Activated CD4-positive, alpha-beta T cell treated with anti-CD3 and anti-CD28 coated beads, Interleukin-2, amount 50 U/mL, for 24 hours (primary cell): ENCODE measurements at places on chromosomes 6 and 20.

- DNase-seq = no peak
Observed at GRCh38 chr6:131004936-131005335, 58.1 kb downstream of the EPB41L2 start.

DNA sequence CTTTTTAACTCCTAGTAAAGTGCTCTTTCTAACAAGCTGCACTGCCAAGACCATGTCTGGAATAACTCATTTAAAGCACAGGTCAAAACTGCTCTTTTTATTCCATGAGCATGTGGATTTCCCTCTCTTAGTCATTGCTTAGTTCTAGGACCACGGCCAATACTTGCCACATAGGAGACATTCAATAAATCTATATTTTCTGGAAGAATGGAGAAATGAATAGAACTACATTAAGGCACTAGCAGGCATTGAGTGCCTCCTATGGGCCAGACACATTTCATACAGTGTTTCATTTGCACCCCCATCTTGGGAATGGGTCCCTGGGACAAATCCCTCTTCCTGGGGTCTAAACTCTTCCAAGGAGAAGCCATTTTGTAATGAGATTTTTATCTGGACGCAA is 552.8 kb upstream of the CITED2 start:
- DNase-seq = no peak

DNA sequence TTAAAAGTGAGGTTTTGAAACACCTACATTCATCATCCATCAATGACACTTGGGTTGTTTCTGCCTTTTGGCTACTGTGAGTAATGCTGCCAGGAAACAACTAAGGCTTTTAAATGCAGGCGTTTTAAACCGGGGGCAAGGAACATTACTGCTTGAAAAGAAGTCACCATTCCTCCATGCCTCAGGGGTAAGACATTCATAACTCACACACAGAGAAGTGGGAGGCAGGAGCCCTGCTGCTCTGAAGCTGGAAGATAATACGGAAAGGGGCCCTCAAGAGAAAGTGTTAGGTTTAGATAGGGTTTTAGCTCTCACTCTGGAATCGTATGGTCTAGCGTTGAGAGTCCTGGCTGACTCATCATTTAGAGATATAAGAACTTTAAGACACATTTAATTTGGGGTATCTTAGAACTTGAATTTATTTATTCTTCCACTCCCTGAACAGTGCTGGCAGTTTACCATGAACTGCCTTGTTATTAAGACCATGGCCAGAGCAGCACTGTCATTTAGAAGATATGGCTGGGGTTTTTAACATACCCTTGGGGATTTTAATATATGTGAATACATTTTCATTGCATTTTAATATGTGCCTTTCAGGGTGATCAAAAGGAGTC is 1.8 kb downstream of the TUBB1 start:
- DNase-seq = no peak

DNA sequence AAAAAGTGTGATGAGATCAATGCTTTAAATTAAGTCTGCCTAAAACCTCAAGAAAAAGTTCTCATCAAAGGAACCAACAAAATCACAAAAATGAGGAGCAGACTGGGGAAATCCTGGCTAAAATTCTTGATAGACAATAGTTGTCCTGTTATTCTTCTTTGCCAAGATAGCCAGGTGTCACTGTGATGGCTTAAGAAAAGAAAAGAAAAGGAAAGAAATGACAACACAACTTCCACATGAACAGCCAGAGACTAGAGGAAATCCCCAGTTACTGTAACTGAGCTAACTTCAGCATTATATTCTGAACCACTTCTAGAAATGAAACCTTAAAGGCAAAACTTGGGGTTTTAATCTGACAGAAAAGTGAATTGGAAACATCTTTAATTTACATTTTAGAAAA is 129.6 kb downstream of the CD24 start:
- DNase-seq = no peak

DNA sequence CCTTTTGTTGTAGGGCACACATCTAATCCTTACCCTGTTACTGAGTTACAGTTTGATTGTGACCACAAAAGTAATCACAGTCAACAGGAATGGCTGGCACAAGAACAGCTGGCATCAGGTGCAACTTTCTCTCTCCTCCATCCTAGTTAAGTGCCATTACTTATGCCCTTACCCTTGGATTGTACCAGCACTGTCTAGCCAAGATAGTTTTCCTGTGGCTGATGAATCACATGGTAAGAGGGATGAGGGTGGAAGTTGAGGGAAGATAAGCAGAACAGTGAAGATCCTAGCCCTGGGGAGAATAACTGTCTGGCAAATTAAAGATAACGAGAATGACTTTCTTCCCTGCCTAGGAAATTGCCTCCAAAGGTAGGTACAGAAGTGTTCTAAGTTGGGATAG is 42.0 kb downstream of the RNF217 start:
- no peak for DNase-seq

DNA sequence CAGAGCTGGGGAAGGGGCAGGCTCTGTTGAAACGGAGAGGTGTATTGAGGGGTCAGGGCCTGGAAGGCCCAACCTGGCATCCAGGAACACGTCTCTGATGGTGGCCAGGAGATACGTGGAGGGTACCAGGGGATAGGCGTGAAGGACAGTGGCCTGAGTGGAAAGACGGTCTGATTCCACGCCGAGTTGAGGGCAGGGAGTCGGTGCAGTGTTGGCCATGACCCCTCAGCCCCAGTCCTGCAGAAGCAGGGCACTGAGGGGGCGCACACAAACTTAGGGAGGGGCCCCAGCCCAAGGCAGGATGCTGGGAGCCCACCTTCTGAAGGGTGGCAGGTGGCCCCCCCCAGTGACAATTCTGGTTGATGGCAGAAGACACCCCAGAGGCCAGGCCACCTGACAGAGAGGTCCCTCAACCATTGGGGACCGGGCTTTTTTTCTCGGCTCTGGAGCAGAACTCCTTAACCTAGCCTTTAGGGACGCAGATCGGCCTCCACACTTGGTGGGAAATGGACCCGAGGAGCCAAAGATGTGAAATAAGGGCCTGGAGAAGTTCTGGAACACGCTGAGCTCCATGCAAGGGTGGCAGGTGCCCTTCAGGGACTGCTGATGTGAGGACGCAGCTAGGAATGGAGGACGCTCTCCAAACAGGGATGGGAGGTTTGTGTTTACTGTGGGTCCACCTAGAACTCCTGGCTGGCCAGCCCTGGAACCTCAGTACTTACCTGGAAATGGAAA is 91.0 kb downstream of the TMEM242 start:
- DNase-seq = no peak

- DNase-seq = no peak
Observed at GRCh38 chr20:62252342-62252966, 14.1 kb downstream of the OSBPL2 start.

DNA sequence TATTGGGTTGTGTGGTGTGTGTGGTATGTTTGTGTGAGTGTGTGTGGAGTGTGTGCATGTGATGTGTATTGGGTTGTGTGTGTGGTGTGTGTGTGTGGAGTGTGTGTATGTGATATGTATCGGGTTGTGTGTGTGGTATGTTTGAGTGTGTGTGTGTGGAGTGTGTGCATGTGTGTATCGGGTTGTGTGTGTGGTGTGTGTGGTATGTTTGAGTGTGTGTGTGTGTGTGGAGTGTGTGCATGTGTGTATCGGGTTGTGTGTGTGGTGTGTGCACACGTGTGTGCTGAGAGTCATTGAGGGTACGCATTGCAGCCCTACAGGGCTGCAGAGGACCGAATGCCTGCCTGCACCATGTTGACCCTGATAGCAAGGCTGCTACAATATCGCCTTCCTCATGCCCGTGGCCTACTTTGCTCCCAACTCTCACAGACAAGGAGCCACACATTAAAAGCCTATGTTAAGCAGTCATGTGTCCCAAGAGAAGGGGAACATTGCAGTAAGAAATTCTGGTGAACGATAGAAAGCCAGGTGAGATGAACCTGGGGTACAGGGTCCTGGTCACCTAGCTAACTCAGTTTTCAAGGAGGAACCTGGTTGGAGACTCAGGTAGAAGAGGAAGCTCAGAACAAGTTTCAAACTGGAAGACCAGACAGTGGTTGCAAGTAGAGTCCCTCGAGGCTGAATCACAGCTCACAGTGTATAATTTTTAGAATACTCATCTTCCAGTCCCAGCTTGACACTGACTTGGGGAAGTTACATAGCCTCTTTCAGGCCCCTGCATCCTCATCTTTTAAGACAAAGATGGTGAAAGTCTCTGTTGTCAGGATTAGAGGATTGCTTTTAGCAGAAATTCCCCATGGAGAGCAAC is 45.7 kb upstream of the TMEM170B start:
- no peak for DNase-seq

DNA sequence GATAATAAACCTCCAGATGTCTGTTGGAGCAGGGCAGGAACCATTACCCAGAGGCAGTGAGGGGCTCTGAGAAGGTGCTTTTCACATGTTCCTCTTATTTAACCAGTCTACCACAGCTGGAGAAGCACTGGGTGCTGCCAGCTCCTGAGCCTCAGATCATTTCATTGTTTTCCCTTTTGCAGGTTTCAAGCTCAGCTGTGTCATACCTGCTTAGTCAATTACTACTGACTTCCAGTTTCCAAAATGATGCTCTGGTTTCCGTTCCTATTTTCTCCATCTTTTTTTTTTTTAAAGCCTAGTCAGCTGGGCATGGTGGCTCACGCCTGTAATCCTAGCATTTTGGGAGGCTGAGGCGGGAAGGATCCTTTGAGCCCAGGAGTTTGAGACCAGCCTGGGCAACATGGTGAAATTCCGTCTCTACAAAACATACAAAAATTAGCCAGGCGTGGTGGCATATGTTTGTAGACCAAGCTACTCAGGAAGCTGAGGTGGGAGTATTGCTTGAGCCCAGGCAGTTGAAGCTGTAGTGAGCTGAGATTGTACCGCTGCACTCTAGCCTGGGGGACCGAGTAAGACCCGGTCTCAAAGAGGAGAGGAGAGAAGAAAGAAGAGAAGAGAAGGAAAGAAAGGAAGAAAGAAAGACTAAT is 6.7 kb downstream of the FLOT1 start:
- DNase-seq = peak; percentile 31

- no peak for DNase-seq
Observed at GRCh38 chr6:113634352-113635163, 222.6 kb upstream of the MARCKS start.

- no peak for DNase-seq
Observed at GRCh38 chr6:141653590-141653989, 479.1 kb upstream of the GJE1 start.

DNA sequence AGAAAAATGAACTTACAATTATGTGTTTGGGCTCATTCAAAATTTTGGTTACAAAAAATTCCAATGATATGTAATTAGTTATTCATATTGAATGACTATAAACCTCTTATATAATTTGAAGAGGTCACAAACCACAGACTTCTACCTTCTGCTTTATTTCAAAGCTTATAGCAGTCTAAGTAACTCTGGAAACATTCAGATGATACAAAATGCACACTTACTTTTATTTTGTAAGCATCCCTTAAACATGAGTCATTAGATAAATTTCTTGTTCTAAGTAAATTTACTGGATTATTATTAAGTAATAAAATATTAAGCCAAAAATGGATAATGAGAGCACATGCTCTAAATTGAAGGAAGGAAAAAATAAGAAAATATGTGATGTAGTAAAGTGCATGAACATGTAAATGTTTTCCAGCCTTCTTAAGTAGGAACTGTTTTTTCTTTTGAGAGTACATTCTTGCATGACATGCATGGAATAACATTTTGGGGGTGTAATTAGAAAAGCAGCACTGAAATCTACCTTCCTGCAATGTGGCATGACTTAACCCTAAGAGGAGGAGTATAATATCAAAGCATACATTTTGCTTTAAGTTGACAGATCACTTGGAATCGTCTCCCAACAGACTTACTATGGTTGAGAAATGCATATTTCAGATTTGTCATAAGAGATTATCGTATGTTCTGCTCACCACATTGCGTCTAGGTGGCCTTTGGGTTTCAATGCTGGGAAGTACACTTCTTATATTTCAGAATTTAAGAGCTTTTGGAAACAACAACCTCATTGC is 372.7 kb upstream of the HSF2 start:
- no peak for DNase-seq

- DNase-seq = no peak
Observed at GRCh38 chr6:4336778-4337442, 201.5 kb upstream of the ECI2 start.

GRCh38 chr20:62010551-62011402 is 54.9 kb downstream of the TAF4 start:
- DNase-seq = no peak

DNA sequence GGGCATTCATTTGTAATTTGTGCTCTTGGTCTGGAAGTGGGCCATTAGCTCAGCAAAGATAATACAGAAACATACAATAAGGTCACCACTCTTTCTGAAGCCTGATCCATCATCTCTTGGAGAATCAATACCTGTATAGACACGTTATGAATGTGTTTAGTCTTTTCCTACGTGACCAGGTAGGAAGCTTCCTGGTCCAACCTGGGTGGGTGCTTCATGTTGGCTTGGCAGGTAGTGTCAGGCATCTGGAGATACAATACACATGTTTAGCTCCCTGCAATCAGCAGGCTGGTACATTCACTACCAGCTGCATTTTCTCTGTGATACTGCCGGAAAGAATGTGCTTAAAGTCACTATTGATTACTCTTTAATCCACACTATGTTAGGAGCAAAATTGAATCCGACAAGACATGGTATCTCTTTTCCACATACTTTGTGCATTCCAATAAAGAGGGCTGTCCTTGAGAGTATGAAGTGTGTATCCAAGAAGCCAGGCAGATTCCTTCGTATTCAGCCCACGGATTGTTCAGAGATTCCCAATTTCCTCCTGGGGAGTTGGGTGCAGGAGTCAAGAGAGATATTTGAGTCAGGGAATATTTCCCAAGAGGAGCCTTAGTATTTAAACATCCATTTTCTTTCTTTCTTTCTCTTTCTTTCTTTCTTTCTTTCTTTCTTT is 49.9 kb upstream of the RANBP9 start:
- DNase-seq = no peak

DNA sequence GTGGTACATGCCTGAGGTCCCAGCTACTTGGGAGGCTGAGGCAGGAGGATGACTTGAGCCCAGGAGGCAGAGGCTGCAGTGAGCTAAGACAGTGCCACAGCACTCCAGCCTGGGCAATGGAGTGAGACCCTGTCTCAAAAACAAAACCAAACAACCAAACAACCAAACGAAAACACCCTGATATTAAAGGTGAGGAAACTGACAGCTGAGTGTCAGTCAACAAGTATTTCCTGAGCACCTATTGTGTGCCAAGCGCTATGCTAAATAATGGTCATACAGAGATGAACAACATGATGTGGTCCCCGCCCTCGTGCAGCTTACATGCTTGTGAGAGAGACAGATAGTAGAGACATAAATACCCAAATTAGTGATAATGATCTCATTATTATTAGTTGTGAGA is 1.9 kb upstream of the TULP1 start:
- no peak for DNase-seq

- DNase-seq = no peak
Observed at GRCh38 chr6:23890543-23891227, 235.3 kb upstream of the NRSN1 start.

DNA sequence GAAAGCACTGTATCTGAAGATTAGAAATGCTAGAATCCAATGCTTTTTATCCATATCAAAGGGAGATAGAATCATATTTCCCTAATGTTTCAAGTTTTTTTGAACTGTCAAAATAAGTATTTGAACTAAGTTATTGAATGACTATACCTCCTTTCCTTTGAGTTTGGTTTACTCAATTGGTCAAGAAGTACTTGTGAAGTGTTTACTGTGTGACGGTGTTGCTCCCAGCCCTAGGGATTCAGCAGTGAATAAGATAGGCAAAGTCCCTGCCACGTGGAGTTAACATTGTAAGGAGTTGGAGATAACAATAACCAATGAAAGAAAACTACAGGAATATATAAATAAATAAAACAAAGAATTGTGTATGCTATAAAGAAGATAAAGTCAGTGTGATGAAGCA is 535.9 kb downstream of the FRK start:
- DNase-seq = no peak

- DNase-seq = no peak
Observed at GRCh38 chr6:5266423-5266822, 5.1 kb downstream of the FARS2 start.
